Activated CD4-positive, alpha-beta T cell treated with anti-CD3 and anti-CD28 coated beads, Interleukin-2, amount 50 U/mL, for 4 hours (primary cell): ENCODE measurements at places on chromosomes 1 and 21.

GRCh38 chr1:201192261-201192788 is 1.7 kb downstream of the IGFN1 start:
- no peak for DNase-seq

- no peak for DNase-seq
These were observed 624.4 kb upstream of the PLXNA2 start for GRCh38 chr1:208868554-208868953.

DNA sequence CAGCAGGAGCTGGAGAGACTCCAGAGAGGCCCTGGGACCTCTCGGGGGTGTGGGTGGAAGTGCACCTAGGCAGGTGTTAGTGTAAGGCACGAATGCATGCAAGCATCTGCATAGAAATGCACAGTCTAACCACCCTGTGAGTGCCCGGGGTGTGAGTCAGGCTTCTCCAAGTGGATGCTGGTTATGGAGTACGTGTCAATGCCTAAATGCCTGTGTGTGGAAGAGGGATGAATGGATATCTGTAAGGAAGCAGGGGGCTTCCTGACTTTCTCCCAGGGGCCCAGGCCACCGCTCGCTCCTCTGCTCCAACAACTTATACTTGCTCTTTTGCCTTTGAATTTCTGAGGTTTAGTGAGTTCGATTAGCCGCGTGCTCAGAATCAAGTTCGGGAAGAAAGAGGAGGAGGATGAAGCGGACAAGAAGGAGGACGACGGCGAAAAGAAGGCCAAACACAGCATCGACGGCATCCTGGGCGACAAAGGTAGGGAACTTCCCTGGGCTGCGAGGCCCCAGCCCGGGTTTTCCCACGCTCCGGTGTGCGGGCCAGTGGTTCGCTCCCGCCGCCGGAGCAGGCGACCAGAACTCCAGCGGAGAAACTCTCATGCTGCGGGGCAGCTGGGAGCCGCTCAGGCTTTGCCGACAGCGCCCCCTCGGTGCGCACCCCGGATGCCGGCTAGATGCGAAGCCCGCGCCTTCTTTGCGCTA is 5.4 kb downstream of the PAX7 start:
- no peak for DNase-seq

DNA sequence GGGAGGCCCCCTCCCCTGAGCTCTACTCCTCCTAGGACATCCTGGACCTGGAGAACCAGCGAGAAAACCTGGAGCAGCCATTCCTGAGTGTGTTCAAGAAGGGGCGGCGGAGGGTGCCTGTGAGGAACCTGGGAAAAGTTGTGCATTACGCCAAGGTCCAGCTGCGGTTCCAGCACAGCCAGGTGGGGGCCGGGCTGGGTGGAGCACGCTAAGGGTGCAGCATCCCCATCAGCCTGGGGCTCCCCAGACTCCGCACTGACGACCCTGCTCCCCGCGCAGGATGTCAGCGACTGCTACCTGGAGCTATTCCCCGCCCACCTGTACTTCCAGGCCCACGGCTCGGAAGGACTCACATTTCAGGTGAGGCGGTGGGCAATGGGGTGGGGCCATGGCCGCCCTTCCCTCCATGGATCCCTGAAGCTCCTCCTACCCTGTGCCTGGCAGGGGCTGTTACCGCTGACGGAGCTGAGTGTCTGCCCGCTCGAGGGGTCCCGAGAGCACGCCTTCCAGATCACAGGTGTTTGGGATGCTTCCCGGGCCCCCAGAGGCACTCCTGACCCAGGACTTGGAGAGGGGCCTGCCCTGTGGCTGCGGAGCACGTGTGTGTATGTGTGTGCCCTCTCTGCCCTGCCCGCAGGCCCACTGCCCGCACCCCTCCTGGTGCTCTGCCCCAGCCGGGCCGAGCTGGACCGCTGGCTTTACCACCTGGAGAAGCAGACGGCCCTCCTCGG is 4.1 kb downstream of the PLEKHN1 start:
- DNase-seq: no peak

- DNase-seq: no peak
These were observed 6.2 kb upstream of the MMP23B start for GRCh38 chr1:1625824-1626206.

DNA sequence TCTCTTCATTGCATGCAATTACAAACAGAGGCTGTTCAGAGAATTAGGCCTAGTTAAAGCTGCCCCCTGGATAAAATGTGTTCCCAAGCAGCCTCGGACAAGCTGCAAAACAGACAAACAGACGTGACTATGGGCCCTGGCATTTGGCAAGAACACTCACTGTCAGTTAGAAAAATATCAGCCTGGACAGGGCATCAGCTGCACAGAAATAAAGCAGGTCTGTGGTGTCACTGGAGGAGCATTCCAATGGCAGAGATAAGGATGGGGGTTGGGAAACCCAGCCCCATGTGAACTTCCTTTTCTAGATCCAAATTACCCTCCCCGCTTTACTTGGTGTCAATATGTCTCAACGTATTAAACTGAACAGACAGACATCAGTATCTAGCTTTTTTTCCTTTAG is 177.1 kb downstream of the GPATCH2 start:
- DNase-seq: no peak

DNA sequence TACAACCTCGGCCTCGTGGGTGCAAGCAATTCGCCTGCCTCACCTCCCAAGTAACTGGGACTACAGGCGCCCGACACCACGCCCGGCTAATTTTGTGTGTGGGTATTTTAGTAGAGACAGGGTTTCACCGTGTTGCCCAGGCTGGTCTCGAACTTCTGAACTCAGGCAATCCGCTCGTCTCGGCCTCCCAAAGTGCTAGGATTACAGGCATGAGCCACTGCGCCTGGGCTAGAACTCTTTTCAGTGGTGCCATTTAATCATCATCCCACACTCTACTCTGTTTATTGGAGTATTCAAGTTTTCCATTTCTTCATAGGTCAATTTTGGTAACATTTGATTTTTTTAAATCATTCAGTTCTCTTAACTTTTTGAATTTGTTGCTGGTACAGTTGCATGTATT is 101.3 kb downstream of the DHRS3 start:
- DNase-seq: no peak

- DNase-seq: no peak
These were observed 6.8 kb downstream of the NHLH1 start for GRCh38 chr1:160373696-160374095.

- DNase-seq: no peak
These were observed 132.7 kb upstream of the RUNX3 start for GRCh38 chr1:25062621-25063255.

- DNase-seq: no peak
These were observed 16.4 kb downstream of the ARHGEF2 start for GRCh38 chr1:155961937-155962336.

DNA sequence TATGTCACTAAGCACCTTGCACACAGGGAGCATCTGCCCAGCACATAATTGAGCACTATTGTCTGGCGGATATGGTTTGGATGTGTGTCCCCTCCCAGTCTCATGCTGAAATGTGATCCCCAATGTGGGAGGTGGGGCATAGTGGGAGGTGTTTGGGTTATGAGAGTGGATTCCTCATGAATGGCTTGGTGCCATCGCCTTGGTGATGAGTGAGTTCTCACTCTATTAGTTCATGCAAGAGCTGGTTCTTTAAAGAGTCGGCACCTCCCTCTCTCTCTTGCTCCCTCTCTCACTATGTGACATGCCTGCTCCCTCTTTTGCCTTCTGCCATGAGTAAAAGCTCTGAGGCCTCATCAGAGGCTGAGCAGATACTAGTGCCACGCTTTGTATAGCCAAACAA is 9.5 kb downstream of the CTSK start:
- DNase-seq: no peak

GRCh38 chr1:66333466-66334199 is 200.3 kb upstream of the SGIP1 start:
- no peak for DNase-seq

DNA sequence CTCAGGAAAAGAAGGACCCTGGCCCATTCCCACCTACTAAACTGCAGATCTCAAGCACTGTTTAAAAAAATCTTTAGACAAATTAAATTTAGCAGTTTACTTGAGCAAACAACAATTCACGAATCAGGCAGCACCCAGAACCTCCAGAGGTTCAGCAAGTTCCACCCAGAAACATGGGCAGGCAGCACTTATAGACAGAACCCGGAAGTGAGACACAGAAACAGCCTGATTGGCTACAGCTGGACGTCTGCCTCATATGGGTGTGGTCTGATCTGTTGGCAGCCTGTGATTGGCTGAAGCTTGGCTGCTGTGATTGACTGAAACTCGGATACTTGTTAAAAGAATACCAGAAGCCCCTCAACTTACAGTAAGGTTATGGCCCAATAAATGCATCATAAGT is 34.7 kb upstream of the COL6A2 start:
- no peak for DNase-seq

DNA sequence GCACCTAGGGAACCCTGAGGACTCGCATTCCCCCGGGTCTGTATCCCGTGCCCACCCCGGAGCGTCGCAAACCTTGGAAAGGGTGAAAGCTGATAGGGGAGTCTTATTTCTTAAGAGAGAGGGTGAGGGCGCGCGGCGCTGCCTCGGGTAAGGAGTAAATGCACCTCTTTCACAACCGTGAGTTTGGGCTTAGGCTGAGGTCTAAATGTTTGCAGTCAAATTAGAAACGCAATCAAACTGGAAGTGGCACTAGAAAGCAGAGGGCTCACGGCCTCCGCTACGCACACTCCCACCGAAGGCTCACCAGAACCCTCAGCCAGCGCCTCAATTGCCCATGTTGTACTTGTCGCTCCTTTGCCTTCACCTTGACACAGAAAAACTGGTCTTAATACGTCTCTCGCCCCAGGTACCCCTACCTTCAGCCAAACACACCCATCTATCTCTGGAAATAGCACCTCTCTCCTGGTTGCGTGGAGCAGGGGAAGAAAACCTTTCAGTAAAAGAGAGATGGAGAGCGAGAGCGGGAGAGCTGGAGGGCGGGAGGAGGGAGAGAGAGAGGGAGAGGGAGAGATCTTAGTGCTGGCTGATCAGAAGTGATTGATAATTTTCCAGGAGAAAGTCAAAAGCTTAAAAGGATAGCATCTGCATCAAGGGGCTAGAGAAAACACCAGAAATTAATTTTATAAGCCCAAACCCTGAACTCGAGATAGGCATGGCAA is 1.7 kb upstream of the HLX start:
- DNase-seq: no peak

GRCh38 chr1:31891280-31891679 is 46.9 kb downstream of the PTP4A2 start:
- no peak for DNase-seq

DNA sequence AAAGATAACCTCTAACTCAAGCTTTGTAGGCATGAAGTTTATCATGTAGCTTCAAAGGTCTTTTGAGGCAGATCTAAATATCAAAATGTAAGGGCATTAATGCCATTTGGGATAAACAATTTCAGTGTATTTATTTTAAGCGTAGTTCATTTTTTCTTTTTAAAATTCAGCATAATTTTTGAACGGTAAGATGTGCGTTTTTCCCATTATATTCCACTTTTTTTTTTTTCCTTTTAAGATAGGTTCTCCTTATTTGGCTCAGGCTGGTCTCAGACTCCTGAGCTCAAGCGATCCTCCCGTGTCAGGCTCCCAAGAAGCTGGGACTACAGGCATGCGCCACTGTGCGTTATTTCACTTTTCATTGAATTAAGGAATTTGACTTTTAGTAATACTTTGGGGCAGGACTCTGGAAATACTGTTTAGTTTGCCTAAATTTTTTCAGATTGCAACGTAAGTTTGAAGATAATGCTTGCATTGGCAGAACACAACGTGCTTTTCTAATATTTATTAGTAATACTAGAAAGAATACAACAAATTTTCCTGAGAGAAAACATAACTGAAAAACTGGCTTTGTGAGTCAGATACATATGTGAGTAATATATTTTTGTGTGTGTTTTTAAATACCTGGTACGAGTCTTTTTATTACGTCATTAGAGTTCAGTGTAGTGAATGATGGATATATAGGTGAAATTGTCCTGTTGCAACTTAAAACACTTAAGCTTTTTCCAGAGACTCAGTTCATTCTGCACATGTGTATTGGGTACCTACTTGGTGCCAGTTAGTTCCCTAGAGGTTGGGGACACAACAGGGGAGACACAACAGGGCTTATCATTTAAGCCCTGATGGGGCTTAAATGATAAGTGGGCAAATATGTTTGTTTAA is 2.2 kb downstream of the RALGPS2 start:
- no peak for DNase-seq

DNA sequence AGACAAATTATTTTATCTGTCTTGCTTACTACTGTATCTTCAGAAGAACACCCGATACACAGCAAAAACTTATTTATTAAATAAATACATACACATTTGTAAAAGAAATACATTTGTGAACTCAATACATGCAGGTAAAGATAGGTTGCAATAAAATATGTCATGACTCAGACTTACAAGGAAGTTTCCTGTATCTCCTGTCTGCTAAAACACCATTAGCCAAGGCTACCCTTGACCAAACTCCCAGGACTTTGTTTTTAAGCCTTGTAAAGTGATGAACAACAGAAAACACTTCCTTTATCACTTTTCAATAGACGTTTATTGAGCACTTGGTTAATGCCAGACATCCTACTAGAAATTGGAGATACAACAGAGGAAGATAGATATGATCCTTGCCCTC is 56.5 kb upstream of the HSD17B7 start:
- no peak for DNase-seq
